Suppressor macrophage (primary cell): ENCODE measurements at places on chromosomes 3 and 15.
A peak's percentile ranks its signal among the peaks of the same experiment; 100 is the strongest.

DNA sequence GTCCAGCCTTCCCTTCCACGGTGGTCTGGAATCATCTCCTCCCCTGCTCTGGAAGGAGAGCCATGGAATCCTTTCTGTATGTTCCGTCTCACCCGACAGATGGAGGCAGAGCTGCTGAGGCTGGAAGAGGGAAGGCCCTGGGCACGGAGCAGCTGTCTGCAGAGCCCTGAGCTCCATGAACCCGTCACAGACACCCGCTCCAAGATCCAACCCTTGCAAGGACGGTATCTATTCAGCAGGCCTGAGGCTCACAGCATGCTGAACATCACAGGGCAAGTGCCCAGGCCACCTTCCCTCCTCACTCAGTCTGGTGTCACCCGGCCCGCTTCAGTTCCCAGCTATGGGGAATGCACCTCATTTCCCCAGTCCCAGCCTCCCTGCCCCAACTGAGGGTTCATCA is 103.9 kb downstream of the LRIG1 start:
- DNase-seq, result no peak

- no peak for DNase-seq
Observed at GRCh38 chr3:111472556-111472955, 69.4 kb upstream of the CD96 start.

DNA sequence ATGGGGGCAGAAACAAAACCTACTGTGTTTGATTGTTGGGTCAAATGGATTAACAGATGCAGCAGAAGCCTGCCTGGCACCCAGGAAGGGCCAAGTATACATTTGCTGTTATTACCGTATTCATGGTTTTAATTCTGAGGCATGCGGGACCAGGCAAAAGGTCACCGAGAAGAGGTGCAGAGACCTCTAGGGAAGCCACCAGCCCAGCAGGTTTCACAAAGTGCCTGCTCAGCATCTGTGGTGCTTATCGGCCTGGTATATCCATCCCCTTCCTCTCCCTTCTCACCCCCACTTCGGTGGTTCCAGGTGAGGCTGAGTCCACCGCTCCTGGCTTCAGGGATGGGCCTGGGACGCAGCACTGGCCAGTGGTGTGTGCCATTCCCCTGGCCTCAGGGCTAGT is 13.1 kb downstream of the TPRA1 start:
- no peak for DNase-seq

DNA sequence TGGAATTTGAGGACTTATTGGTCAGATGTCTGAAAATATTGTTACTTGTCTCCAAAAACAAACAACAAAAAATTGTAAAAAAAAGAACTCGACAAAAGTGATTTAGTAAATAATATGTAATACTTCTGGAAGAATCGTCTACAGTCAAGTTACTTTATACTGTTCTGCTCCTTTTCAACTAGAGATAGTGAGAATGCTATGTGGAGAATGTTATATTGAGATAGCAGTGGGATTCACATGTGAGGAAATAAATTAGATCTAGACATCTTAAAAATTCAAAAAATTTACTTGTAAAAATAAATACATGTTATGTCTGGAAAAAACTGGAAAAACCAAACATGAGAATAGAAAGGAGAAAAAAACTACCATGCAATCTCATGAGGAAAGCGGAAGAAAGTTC is 64.9 kb downstream of the SGO1 start:
- DNase-seq, result no peak

DNA sequence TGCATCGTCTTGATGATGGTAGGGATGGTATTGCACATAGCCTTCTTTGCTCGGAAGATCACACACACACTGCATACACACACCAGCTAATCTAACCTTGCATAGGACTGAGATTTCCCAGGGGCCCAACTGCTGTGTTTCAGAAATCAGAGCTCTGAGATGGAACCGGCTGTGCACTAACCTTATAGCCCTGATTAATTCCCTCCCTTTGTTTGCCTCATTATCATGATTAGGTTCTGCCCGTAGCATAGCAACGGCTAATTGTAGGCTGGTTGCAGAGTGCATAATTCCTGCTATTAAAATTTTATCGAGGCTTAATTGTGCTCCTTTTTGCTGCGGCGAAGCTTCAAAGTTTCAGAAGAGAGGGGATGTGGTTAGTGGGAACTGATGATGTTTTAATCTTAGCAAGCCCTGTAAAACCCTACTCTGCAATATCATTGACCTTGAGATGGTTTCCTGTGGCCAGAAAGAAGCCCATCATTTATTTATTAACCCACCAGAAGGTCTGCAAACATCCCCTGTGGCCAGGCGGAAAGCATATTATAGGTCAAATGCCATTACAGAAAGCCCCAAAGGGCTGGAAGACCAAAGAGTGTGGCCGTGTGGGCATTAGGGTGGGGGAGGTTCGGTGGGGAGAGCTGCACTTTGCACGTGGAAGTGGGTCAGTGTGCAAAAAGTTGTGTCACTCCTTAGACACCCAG is 56.2 kb upstream of the GLCE start:
- DNase-seq, result no peak

DNA sequence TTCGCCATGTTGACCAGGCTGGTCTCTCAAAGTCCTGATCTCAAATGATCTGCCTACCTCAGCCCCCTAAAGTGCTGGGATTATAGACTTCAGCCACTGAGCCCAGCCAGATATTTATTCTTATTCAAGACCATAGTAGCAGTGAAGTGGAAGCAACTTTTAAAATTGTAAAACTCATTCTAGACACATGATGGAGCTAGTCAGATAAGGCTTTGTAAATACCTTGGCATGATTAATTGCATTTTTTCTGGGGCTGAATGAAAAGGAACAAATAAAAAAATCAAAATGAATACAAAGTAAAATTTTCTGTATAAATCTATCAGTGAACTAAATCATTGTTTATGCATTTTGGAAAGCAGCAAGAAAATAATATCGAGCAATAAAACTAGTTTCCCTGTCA is 4.1 kb upstream of the MYO1E start:
- DNase-seq, result no peak

DNA sequence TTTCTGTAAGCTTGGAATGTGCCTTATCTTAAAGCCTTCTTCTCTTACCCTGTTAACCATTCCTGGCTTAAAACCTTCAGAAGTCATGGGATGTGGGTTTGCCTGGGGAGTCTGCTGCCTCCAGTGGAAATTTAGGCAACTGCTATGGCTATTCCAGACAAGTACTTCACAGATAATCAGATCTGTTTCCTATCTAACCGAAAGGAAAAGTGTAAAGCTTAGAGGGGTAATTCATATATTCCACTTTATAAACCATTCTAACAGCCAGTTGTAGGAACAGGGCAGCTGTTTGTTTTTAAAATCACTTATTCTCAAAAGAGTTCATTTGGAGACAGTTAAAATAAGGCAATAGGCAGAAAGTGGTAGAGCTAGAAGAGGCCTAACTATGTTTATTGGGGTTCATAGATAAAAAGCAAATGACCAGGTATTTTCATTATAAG is 219.9 kb downstream of the TCF12 start:
- peak; percentile 54 for DNase-seq

GRCh38 chr3:143276592-143276991 is 157.0 kb downstream of the CHST2 start:
- no peak for DNase-seq

DNA sequence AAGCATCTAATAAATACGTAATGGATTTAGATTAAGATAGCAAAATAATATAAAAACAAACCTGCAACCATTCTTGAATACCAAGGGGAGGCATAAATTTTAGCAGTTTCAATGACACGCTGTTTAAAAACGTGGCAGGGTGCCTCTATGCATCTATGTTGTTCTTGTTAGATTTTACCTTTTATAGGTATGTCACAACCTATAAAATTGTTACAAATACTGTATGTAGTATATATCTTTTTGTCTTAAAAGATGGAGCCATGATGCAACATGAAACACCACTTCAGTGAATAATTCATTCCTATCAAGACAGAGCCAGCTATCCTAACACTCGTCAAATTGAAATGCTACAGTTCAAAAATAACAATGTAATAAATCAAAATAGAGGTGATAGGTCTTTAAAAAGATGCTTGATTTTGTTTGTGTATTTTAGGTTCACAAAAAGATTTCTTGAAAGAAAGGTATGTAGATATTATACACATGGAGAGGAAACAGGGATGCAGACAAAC is 1059.2 kb downstream of the ROBO1 start:
- DNase-seq, result no peak

DNA sequence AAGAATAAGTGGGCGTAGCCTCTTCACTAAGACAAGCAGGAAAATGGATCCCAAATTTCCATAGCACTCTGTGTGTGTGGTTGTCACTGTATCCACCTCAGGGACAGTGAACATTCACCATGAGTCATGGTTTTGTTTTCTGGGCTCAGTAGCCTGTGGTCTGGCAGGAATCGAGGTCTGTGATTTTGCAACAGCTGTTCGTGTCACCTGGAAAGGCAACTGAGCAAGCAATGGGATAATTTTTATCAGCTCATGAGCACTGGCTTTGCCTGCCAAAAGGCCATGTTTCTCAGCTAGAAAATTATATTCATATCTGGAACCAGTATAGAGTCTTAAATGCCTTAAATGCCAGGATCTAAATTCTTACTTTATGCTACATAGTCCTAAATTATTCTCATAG is 60.9 kb downstream of the STRIT1 start:
- DNase-seq, result no peak

DNA sequence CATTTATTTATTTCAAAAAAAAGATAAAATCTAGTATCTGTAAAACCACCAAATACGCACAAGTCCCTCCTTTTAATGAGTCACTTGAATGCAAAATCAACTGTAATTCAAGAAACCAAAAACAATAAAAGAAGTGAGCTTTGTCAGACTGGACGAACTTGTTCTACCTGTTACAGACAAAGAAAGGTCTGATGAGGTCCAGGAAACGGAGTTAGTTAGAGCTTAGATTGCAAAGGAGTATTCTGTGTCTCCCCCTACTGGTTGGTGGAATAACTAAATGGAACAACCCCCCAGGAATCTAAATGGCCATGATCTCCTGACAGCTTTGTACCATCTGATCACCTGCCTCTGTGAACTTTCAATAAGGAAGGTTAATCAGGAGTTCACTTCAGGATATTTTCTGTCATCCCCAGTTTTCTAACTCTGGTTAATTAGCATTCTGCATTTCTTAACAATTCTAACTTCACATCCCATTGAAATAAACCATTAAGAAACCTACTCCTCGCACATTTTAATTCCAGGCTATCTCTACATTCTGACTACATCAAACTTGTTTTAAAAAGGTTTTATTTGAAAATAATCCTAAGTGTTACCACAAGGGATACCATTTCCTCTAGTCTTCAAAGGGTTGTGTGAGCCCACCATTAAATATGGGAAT is 333.0 kb upstream of the SATB1 start:
- DNase-seq, result peak; percentile 84

DNA sequence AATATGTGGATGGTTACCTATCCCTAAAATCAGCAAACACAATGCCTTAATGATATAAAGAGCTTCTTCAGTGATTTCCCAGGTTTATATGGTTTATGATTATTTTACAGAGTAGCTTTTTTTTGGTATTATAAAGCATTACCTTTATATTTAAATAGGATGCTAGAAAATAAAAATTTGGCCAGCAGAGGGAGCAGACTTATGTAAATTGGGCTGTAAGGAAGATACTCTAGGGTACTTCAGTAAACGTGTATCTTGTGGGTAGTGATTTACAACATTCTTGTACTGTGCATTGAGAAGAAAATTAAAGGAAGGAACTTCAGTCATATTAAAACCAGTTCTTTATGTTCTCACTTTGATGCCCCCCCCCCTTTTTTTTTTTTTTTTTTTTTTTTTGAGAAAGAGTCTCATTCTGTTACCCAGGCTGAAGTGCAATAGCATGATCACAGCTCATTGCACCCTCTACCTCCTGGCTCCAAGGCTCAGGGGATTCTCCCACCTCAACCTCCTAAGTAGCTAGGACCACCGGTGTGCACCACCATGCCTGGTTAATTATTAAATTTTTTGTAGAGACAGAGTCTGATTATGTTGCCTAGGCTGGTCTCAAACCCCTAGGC is 167.9 kb downstream of the BBX start:
- DNase-seq, result peak; percentile 47

GRCh38 chr3:186381424-186382216 is 19.6 kb upstream of the DGKG start:
- DNase-seq, result no peak

- DNase-seq, result no peak
Observed at GRCh38 chr3:43284171-43284570, 2.2 kb upstream of the SNRK start.

DNA sequence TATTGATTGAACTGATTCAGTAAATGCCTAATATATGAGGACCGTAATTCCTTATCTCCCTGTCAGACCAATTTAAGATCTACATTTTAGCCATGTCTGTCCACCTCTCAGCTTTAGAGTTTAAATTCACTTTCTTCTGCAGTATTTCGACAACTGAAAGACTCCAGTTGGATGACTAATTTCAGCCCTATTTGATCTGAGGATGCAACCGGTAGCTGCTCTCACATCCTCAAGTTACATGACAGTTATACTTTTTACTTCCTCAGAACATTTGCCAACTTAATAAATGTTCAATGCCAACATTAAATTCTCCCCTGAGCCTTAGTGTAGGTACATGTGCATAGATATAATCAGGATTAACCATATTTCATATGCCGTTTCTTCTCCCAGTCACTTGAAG is 2.5 kb upstream of the HHLA2 start:
- peak; percentile 57 for DNase-seq

GRCh38 chr3:114707252-114707860 is 413.5 kb downstream of the TIGIT start:
- no peak for DNase-seq

DNA sequence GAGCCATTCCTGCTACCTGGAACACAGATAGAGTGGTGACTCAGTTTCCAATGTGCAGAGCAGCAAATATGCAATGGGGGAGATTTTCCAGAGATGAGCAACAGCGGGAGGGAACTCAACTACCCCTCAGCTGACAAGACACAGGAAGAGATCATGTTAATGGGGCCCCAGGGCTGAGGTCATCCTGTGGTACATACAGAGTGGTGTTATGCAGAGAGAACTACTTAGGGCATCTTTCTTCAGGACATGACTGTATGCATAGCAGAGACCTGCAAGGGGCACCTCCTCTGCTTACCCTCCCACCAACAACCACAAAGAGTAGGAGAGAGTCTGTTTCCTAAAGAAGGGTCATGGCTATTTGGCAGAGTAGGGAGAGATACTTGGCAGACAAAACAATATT is 6.8 kb upstream of the TBC1D5 start:
- peak; percentile 24 for DNase-seq

- no peak for DNase-seq
Observed at GRCh38 chr3:25433106-25433505, 5.0 kb downstream of the RARB start.
